ENCODE measurements at places on chromosomes 6 and 20.

DNA sequence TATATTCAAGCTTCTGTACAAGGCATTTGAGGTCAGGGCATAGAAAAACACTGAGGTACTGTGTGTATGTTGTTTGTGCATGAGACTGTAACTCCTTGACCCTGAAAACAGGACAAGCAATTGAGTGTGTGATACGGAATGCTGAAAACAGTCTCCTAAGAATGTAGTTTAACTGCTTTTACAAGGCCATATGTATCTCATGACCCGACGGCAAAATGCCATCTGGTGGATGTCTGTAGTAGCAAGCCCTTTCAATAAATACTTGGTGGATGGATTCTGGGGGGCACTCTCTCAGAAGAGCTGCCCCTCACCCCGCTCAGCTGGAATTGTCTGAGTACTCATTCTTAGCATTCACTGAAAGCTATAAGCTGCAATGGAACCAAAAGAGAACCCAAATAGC is 69.3 kb upstream of the EYS start:
- DNase-seq, result no peak

DNA sequence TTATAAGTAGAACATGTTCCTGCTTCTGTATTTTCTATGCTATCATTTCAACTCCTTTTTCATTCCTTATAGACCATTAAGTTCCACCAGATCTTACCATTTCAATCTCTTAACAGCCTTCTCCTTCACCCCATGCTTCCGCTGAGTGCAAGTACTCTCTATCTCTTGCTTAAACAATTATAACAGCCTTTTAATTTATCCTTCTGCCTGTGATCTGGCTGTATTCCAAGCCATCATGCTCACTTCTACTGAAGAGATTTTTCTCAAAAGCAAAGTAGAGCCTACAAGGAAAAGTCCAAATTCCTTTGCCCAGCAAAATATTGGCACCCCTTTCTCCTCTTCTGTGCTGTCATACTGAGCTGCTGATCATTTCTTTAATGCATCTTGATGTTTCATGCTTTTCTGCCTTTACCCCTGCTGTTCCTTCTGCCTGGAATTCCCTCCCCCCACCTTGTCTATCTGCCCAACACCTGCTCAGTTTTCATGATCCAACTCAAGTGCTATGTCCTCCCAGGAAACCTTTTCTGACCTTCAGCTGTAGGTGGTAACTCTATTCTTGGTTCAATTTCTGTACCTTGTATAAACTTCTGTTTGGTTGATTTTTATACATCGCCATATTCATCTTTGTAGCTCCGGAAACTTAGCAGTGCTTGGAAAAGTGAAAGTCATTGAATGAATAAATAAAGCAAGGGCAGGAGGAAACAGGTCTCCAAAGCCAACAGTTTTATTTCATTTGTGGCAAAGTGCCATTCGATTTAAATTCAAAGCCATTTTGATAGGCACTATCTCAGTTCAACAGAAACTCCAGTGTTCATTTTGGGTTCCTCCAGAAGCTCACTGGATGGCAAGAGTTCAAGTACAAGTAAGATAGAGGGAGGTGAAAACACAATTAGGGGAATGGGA is 10.5 kb upstream of the BMP2 start:
- no peak for DNase-seq

GRCh38 chr6:136016228-136017225 is 165.0 kb downstream of the PDE7B start:
- DNase-seq, result no peak

GRCh38 chr6:43776799-43777776 is 7.1 kb downstream of the VEGFA start:
- no peak for DNase-seq

DNA sequence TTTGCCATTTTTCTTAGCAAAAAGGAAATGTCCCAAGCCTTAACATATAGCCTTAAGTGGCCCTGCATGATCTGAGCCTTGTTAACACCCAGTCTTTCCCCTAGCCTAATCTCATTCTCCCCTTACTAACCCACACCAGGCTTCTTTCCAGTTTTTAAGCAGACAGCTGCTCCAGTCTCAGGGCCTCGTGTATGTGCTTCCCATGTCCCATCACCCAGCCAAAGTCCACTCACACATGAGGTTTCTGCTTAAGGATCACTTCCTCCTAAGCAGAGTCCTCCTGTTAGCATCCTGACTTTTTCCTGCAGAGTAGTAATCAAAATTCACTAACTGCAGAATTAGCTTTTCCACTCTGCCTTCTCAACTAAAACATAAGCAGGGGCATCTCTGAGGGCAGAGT is 96.1 kb downstream of the SMLR1 start:
- DNase-seq, result no peak

- no peak for DNase-seq
Observed at GRCh38 chr6:143680141-143680540, 2.4 kb downstream of the PHACTR2 start.
